Activated CD8-positive, alpha-beta memory T cell treated with anti-CD3 and anti-CD28 coated beads for 4 hours (primary cell): ENCODE measurements at places on chromosomes 1 and 21.

- no peak for DNase-seq
These were observed 15.0 kb upstream of the TGFB2 start for GRCh38 chr1:218330043-218330623.

DNA sequence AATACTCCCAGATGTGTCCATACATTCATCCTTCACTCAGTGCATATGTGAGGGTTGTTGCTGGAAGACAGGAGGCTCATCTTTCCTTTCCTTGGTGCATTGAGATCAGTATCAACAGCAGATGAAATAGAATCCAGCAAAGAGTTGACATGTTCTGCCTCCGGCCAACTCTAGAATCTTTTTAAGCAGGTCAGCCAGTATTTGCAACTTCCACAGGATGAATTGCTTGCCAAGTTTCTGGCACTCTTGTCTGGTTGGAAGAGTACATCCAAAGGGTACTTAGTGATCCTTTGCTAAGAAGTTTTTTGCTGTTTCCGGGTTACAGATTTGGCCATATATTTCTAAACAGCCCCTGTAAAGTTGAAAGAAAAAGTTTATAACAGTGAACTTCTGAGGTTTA, 21.1 kb downstream of the SYNC start:
- DNase-seq, result no peak

GRCh38 chr1:84870591-84870990, 22.4 kb downstream of the LPAR3 start:
- no peak for DNase-seq

GRCh38 chr21:43718872-43719747, at the start of gene PDXK:
Gene PDXK, plus strand, starts transcription at chr21:43719129. Its CDS starts 166 bp downstream, at chr21:43719295.
- peak; percentile 50 for DNase-seq

DNA sequence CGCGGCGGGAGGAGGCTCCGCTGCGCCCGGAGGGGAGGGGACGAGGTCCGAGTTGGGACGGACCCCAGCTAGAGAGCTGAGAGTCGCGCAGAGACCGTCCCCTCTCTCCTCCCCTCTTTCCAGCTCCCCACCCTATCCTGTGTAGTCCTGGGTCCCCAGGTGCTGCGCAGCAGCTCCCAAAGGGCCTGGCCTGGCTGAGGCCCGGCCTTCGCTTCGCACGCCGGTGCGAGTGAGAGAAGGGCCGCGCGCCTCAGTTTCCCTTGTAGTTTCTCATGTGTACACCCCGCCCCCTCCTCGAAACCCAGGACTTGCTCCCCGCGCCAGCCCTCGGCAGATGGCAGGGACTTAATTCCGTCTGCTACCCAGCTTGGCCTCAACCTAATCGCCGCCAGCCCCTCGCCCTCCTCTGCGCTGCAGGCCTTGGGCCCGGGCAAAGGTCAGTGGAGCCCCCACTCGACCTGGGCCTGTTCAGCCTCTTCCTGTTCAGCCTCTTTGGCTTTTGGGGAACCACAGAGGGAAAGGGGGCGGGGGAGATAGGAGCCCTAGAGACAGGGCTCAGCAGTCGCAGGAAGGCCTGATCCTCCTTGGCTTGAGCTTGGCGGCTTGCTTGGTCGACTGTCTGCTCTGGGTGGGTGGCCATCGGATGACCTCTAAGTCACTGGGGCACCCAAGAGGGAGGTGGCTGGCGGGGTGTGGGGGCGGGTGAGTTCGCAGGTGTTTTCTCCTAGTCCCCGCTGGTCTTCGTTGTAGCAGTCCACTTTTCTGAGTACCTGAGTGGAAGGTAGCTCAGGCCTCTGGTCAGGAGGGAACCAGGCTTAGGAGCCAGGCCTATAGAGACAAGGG, 1.0 kb downstream of the ZNF687 start:
- DNase-seq, result peak; percentile 5

DNA sequence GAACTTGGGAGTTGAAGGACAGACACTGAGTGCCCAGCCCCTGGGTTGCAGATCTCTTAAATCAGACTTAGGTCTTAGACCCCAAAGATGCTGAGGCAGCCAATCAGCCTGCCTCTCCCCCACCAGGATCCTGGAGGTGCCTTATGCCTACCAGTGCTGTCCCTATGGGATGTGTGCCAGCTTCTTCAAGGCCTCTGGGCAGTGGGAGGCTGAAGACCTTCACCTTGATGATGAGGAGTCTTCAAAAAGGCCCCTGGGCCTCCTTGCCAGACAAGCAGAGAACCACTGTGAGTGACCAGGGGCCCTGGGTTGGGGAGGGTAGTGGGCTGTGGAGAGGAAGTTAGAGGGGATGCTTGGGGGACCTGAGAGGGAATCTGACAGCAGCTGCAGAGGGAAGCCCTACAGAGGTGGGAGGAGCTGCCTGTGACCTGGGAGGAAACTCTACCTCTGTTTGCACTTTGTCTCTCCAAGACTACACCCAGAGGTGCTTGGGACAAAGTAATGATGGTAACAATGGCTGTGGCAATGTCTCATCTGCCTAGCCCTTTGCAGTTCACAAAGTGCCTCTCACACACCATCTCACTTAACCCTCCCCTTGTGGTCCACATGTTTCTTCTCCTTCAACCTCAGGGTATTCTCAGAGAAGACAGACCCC, 31.5 kb downstream of the UBE2T start:
- no peak for DNase-seq

- DNase-seq, result peak; percentile 28
These were observed 36.0 kb downstream of the NUAK2 start for GRCh38 chr1:205285381-205286101.

DNA sequence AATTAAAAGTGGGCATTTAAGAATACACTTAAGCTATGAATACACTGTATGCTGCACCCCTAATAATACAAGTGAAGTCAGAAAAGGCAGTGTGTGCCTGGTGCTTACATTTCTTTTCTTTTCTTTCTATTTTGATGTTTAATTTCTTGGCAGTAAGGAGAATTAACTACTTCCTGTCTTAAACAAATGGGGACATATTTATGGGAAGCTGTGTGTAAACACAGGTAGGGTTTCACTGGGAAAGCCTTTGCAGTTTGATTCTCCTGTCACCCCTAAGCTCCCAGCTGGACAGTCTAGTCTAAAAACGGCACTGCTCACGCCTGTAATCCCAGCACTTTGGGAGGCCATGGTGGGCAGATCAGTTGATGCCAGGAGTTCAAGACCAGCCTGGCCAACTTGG, 146.0 kb downstream of the MIS18A start:
- no peak for DNase-seq

- DNase-seq, result no peak
These were observed 9.3 kb downstream of the SSU72 start for GRCh38 chr1:1565340-1565739.

DNA sequence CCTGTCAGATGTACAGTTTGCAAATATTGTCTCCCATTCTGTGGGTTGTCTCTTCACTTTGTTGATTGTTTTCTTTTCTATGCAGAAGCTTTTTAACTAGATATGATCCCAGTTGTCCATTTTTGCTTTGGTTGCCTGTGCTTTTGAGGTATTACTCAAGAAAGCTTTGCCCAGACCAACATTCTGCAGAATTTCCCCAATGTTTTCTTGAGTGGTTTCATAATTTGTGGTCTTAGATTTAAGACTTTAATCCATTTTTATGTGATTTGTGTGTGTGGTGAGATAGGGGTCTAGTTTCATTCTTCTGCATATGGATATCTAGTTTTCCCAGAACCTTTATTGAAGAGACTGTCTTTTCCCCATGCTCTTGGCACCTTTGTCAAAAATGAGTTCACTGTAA, 116.9 kb downstream of the DUSP10 start:
- no peak for DNase-seq

- no peak for DNase-seq
These were observed 78.9 kb downstream of the DENND1B start for GRCh38 chr1:197696372-197696771.

DNA sequence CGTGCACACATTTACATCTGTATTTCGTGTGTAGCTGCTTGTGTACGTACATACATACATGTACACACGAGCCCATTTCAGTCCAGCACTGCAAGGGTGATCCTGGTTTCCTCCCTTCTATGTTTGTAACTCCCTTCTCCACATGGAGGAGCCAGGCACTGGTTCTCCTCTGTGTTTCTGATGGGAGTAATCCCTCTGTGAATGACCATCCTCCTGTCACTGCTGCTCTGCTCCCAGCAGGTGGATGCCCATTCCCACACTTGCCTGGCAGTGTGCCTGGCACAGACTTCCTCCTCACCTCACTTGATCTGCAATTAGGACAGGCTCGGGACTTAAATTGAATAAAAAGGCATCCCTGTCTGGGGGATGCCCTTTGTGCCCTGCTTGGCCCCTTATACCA, 37.1 kb downstream of the TRAPPC10 start:
- no peak for DNase-seq

- no peak for DNase-seq
These were observed 671.7 kb upstream of the PTBP2 start for GRCh38 chr1:96049759-96050409.

GRCh38 chr1:216194721-216195120, 228.5 kb downstream of the USH2A start:
- no peak for DNase-seq

- DNase-seq, result no peak
These were observed 145.6 kb downstream of the FMN2 start for GRCh38 chr1:240237305-240237721.
